ENCODE measurements at places on chromosomes 5 and 9.

DNA sequence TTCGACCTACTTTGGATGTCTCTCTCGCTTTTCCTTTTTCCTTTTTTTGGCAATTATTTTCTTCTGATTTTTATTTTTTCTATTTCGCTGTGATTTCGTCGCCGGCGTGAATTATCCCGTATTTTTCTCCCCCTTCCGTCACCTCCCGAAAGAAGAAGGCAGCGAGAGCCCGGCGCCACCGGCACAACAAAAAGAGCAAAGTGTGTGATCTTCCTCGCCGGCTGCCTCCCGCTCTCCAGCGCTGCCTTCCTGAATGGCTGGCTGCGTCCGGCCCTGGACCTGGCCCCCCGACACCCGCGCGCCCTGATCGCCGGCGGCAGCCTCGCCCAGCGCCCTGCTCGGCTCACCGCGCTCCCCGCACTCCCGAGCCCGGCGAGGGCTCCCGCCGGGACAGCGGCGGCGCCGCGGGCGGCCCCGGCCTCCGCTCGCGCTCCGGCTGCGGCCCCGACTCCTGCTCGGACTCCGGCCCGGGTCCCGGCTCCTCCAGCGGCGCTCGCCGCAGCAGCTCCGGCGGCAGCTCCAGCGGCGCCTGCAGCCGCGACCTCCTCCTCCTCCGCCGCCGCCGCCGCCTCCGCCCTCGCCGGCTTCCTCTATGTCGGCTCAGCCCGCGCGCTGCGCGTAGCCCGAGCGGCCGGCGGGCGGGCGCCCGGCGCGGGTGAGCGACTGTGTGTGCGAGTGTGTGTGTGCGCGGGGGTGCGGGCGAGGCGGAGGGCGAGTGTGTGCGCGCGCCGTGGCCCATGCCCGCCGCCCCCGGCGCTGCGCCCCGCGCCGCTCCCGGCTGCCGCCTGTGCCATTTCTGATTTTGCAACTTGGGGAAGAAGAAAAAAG, 960 bp downstream of the NR2F1 start:
- peak; percentile 14 for DNase-seq

DNA sequence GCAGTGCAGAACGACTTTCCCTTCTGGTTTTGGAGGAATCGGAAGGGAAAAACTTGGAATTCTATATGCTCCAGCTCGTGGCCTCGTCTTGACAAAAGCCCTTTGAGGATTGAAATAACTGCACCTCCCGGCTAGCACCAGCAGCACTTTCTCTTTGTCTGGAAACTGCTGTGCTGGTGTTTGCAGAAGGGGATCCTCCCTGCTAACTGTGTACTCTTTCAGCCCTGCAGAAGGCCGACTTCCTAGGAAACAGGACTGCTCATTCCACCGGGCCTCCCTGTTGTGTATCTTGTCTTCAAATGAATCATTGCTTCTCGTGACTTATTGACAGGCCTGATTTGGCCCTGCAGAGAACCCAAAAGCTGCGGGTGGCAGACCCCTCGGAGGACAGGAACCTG, 23.6 kb downstream of the STC2 start:
- no peak for DNase-seq

GRCh38 chr5:54285686-54286085, 24.7 kb downstream of the ARL15 start:
- no peak for DNase-seq

- DNase-seq = no peak
Measured at GRCh38 chr9:99108131-99108530, 3.2 kb downstream of the TGFBR1 start.

DNA sequence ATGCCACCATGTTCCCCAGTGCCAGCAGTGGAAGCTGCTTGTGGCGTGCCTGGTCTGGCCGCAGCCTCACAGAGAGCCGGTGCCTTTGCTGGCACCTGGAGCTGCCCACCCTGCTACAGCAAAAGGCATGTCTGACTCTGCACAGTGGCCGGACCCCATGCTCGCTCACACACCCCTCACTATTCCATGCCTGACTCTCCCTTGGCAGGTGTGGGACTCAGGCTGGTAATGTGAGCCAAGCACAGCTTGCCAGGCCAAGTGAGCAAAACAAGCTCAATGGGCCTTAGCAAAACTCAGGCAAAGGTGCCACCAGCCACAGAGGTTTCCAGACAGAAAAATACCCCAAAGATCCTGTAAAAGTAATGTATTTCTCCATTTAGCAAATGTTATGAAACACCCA, 15.5 kb downstream of the GNA14 start:
- DNase-seq = no peak

GRCh38 chr5:78612227-78613150, 36.1 kb downstream of the LHFPL2 start:
- DNase-seq = no peak

GRCh38 chr9:21029661-21030060, 1.8 kb downstream of the HACD4 start:
- no peak for DNase-seq

DNA sequence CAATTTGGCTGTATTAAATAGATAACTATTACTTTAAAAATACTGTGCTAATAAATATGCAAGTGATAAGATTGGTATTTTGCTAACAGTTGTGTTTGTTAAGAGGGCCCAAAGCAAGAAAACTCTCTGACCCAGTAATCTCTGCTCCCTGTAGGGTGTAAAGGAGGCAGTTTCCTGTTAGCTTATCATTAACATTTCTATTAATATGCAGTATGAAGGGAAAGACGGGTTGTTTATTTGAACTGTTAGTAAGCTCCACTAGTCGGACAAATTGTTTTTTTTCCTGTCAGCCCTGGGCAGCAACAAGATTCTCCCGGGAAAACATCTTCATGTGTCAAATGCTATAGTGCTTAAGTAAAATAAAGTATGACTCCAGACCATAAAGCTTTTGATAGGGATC, 35.6 kb downstream of the ERP44 start:
- no peak for DNase-seq

DNA sequence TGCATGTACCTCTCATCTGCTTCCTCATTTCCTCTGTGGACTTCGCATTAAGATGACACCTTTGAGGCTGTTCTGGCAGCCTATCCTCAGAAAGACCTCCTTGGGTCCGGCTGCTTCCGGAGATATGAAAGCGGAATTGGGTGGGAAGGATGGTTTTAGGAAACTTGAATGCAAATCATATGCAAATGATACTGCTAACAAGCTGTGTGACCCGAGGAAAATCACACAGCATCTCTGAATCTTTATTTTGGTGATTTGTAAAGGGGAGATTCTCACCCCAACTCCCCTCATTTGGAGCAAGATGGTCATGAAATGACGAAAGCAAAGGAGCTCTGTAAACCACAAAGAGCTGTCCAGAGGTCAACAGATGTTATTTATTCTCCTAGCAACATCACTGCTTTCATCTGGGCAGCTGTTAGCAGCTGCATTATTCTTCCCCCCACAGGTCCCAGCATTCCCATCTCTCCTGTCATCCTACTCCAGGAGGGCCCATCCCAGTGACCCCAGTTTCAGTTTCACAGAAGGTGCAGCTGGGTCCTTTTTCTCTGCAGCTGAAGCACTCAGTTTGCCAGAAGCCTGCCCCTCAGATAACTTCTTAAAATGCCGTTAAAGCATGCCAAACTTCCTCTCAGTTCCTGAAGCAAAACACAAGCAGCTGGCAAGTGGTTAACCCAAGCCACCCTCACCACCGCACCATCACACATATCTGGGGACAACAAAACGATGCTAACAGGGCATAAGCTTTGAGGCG, 269.5 kb downstream of the SEC61B start:
- no peak for DNase-seq

- DNase-seq = no peak
Measured at GRCh38 chr5:32953694-32954093, 242.6 kb downstream of the NPR3 start.

- peak; percentile 4 for DNase-seq
Measured at GRCh38 chr5:77645158-77645994, 6.9 kb upstream of the OTP start.

- no peak for DNase-seq
Measured at GRCh38 chr5:171493646-171494393, 74.4 kb downstream of the FGF18 start.

DNA sequence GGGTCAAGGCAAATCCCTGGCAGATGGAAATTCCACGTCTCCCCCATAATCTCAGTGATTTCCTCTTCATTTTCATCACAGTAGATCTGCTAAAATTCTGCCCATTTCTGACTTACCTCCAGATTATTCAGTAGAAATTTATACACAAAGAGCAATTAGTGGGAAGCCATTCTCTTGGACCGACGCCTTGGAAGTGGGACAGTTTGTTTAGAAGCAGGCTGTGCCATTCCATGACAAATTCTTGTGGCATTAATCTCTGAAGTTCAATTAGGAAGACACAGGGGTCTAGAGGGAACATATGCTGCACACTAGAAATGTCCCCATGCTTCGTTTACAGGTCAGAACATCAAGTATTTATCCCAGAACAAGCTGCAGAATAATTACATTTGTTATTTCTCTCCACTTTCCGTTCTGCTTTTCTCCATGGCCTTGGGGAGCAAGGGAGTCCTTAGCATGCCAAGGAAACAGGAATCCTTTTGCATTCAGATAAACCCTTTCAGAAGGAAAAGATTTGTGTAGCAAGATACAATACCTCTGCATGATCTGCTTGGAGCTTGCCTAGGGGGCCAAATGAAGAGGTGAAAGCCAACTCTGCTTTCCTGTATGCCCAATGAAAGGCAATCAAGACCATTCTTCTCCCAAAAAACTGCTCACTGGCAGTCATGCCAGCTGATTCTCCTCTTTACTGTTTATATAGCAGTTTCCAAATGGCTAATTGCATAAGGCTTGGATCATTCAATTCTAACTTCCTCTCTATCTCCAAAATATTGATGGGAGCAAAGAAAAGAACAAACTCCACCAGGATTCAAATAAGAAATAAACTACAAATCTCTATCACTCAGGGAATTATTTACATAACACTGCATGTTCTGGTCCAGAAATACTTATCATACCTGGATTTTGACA, 2.5 kb upstream of the PRKACG start:
- DNase-seq = no peak

DNA sequence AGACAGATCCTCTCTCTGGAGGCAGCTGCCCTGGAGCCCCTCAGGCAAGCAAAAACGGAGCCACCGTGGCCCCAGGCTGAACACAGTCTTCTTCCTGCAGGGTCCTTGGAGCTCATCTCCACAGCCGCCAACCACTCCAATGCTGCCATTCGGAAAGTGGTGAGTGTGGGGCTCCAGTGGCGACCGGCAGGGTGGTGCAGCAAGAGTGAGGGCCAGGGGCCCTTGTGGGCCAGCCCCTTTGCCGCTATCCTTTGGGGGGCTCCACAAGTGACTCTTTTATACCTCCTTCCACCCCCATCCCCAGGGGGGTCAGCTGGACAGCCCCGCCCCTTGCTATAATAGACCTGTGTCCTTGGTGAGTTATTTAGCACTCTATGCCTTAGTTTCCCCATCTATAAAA, 47.4 kb upstream of the SUSD3 start:
- DNase-seq = no peak

DNA sequence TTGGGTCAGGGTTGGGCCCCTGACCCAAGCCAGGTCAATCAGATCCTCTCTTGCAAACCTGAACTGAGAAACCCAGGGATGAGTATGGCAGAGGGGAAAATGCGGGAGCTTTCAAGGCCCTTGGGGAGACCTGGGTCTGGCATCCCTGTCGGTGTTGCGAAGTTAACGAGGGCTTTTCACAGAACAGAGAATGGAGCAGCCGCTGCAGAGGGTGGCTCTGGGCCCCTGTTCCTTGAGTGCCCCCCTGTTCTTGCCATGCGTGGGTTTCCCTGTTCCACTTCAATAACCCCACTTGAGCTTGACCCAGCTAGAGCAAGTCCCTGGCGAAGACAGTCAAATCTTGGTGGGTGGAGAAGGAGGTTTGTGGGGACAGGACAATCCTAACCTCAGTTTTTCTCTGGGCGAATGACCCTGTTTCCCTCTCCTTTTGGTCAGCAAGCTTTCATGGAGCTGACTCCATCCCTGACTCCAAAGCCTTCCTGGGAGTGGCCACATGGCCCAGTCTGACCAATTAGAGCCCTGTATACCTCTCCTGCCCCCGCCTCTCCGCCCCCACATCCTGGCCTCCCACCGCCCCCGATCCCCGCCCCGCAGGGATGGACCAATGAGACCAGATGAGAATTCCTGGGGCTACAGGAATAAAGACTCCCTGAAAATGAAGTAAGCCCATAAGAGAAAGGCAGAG, 2.9 kb upstream of the VDAC1 start:
- DNase-seq = no peak

- DNase-seq = no peak
Measured at GRCh38 chr9:136860933-136861873, 4.9 kb downstream of the EDF1 start.

- no peak for DNase-seq
Measured at GRCh38 chr9:113584428-113585084, 121.0 kb downstream of the RGS3 start.

GRCh38 chr9:136009516-136009915, 48.3 kb upstream of the UBAC1 start:
- no peak for DNase-seq

GRCh38 chr5:42991404-42992087, 48.6 kb downstream of the ANXA2R start:
- no peak for DNase-seq

DNA sequence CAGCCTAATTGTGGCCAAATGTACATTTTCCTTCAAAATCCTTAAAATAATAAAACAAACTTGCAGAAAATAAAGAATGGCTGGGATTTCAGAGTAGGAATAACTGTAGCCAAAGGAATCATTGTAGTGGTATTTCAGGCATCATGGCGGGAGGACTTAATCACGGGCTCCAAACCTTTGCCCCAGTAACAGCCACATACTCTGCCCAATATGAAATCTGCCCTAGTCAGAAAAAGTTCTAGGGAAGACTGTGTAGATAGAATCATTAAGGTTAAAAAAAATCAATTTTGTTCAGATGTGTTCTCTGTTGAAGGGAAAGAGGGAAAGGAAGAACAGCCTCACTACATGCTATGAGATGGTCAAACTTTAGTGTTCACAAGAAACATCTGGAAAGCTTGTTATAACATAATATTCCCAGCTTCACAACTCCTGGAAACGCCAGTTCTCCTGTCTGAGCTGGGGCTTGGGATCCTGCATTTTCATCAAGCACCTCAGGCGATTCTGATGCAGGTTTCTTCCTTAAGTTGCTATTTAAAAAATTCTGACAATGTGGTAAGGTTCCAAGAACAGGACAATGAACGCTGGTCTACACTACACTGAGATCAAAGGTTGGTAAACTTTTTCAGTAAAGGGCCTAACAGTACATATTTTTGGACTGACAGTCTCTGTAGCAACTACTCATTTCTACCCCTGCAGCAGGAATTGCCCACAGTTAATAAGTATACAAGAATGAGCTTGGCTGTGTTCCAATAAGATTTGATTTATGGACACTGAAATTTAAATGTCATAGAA, 87.9 kb downstream of the CEMIP2 start:
- DNase-seq = no peak
